Stimulated activated CD4-positive, alpha-beta T cell treated with anti-CD3 and anti-CD28 coated beads, Interleukin-1b, Interleukin-23, amount 100 ng/mL, for 1 hour (primary cell): ENCODE measurements at places on chromosomes 3 and 15.

DNA sequence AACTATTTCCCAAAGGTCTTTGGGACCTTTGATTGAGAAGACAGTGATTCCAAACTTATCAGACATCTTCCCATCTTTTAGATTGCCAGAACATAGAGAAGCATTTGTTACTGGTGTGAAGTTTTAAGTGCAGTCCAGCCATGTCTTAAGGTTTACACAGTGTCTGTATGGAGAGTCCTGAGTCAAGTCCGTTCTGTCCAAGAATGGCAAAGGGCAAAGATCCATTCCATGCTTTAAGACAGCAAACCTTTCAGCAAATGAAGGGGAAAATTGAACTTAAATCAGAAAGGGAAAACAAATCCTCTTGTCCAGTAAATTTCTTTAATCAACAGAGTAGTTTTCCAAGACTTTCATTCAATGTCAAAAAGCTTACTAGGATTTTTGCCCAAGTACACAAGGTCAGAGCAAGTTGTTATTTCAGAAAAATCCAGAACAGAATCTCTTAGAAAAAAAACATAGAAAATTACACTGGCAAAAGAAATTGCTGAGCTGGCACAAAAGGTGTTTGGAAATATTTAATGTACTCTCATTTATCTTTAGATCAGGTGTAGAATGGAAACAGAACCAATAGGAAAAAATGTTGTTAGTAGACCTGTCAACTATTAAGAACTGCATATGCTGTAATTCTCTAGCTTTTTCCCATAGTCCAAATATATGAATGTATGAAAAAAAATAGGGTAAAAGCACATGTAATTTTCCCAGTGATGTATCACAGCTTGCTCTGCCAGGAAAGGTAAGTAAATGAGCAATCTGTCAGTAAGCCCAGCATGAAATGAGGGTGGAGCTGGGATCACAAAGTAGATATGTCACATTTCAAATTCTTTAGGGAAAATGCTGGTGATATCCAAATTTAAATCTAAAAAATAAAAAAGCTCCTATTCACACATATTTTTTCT, 1099.9 kb downstream of the TUSC7 start:
- DNase-seq = no peak

- DNase-seq = no peak
Observed at GRCh38 chr3:161322781-161323568, 48.3 kb downstream of the SPTSSB start.

DNA sequence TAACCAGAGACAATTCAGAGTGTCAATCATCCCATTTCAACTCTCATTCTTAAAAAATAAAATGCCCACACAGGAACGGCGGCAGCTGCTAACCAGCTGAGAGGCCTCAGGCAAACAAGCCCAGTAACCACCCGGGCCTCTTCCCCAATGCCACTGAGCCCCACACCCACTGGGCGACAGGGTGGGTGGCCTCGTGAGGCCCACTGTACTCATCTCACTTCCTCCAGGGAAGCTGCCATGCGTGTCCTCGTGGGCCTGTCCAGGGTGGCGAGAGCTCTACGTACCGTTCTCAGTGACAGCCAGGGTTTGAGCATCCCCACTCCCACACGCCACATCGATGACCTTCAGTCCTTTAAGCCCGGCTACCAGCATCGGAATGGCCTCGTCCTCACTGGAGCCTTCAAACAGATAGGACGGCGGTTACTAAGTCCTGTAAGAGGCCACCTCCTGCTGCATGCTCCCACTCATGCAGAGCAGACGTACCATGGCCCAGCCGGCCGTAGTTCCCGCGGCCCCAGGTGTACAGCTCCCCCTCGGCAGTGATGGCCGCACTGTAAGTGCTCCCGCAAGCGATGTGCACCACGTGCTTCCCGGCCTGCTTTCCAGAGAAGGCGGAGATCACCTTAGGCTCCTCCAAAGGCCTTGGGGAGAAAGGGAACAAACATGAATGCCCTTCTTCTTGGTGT, 56.5 kb downstream of the HERC2 start:
- DNase-seq = no peak

DNA sequence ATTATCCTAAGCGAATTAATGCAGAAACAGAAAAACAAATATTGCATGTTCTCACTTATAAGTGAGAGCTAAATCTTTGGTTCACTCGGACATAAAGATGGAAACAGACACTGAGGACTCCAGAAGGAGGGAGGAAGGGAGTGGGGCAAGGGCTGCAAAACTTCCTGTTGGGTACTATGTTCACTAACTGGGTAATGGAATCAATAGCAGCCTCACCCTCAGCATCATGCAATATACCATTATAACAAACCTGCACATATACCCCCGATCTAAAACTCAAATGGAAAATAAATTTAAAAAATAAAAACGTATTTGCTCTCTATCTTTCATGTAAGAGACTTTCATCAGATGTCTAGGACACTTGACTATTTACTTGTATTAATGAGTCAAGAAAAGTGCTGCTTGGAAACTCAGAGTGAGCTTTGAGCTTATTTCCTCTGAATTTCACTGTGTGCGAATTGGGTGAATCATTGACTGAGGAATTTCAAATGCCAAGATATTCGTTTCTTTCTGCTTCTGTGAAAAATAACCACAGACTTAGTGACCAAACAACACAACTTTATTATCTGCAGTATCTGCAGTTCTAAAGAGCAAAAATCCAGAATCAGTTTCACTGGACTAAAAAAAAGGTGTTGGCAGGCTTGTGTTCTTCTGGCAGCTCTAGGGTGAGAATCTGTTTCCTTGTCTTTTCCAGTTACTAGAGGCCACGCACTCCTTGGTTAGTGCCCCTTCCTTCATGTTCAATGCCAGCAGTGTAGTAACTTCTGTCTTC, 18.4 kb downstream of the TM4SF18 start:
- DNase-seq = no peak

DNA sequence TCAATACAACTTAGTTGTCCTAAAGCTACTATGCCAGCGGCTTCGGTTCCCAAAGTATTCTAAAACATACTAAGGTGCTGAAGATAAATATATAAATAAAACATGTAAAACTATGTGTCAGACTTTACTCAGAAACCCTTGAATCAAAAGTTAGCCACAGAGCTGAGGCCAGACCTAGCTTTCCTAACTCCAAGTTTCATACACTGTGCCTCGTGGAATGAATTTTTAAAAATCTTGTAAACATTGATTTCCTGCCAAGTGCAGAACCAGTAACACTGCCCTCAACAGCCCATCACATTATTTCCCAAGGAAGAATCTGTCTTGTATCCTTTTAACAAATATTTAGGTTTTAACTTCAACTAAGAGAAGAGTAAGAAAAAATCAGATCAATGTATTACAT, 36.4 kb downstream of the TAMM41 start:
- no peak for DNase-seq

- DNase-seq = peak; percentile 63
Observed at GRCh38 chr3:38039101-38039898, at the start of gene DLEC1. TSS of gene DLEC1 (plus strand) at chr3:38039208. CDS start at chr3:38039226, 18 bp downstream.

GRCh38 chr15:57310876-57311275, 65.4 kb upstream of the CGNL1 start:
- no peak for DNase-seq

GRCh38 chr3:190059242-190059590, 61.5 kb downstream of the P3H2 start:
- no peak for DNase-seq

DNA sequence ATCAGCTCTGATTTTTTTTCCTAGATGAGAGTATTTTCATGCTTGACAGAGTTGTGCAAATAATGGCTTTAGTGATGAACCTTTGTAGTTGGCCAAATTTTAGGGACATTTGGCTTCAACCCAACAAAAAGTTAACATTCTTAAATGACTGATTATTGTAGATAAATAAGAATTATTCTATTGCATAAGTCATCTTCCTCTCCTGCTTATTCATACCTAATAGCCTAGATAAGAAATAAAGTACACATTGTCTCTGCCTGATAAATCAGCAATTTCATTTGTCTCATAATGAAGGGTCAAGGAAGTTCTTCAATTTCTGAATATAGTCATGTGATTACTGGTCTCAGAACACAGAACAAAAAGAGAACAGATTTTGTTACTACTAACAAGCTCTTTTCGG, 428.9 kb upstream of the IL12A start:
- no peak for DNase-seq

GRCh38 chr15:76345880-76346668, 9.5 kb downstream of the ISL2 start:
- DNase-seq = no peak

DNA sequence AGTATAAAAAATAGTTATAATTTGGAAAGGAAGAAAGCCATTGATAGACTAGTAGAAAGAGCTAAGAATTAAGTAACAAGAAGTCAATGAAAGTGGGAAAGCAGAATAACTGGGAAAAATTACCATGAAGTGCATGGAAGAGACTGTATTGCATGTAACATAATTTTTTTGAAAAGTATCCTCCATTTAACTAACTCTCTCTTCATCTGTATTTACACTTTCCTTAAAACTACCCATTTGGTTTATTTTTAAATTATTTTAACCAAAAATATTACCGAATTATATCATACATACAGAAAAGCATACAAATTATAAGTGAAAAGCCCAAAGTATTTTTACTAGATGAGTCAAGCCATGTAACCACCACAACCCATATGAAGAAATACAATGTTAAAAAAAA, 1009.9 kb upstream of the SEMA6D start:
- DNase-seq = no peak

DNA sequence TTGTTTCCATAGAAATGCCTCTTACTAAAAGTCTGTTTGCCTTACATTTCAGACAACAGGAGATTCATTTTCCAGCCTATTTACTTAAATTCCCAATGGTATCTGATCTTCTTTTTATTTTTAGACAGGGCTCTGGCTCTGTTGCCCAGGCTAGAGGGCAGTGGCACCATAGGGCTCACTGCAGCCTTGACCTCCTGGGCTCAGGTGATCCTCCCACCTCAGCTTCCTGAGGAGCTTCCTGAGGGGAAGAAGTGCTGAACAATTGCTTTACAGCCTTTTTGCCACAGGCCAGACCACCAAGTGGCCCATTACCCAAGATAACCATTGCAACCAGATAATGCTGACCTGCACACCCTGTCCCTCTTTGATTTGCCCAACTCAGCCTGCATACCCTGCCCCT, 126.3 kb downstream of the PLCH1 start:
- no peak for DNase-seq

GRCh38 chr3:182215881-182216280, 504.2 kb downstream of the SOX2 start:
- DNase-seq = no peak

DNA sequence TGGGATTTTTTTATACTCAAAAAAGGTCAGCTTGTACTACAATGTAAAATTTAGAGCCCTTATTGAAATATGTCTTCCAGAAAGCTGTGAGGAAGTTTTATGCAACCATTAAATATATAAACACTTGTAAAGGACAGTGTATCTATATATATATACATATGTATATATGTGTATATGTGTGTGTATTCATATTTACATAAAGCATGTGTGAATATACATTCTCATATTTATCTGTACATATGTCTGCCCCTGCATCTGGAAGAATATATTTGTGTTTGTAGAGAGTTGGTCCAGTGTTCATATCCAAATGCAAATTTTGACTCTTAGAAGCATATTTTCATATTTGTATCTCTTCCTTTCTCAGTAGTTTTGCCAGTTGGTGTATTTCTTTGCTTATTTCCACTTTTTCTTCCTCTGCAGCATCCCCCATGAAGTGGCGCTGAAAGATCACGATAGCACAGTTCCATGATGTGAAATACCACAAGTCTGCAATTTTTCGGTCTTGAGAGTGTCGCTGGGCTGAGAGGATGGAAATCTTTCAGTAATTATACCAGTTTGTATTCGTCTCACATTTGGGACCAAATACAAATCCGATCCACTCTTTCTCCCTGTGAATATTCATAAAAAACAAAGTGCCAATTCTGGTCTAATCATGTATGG, 311.7 kb upstream of the DPH6 start:
- DNase-seq = no peak

DNA sequence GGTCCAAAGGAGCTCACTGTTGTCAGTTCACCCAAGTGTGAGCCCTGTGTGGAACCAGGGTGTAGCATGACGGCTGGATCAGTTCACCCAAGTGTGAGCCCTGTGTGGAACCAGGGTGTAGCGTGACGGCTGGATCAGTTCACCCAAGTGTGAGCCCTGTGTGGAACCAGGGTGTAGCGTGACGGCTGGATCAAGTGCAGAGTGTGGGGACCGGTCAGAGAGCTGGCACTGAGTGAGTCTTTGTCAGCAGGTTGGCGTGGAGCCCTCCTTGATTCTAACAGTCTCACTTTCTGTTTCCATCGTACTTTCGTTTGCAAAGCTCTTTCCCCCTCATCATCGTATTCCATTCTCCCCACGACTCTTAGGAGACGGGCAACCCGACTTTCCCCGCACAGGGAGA, 57.9 kb upstream of the DLG1 start:
- no peak for DNase-seq

DNA sequence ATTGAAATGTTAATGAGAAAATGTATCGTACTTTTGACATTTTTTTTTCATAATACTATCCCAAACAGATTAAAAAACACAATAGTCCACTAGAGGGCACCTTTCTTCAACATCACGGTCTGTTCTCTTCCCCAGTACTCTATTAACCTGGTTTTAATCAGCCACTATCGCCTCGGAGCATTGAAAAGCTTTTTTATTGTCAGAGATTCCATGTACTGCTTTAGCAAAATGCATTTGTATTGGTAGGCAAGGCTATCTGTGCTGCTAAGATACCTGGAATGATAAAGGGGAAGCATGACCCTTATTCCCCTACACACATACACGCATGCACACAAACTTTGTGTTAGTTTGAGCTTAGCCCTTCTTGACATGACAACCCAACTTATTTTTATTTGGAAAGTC, 160.1 kb upstream of the IL12A start:
- DNase-seq = no peak

DNA sequence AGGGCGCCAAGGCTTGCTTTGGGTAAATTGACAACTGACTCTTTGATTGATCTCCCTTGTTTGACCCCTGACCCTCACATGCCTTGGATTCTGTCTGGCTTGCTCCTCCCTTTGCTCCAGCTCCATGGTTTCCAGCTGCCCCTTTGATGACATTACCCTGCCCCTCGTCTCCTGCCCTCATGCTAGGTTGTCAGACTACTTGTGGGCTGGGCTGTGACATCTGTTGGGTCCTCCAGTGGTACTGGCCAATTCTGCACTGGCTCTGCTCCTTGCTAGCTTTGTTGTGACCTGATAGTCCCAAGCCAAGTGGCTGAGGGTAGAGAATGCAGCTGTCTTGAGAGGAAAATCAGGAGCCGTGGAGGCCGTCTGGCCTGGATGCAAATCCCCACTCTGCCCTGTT, 6.2 kb downstream of the THSD4 start:
- DNase-seq = no peak

DNA sequence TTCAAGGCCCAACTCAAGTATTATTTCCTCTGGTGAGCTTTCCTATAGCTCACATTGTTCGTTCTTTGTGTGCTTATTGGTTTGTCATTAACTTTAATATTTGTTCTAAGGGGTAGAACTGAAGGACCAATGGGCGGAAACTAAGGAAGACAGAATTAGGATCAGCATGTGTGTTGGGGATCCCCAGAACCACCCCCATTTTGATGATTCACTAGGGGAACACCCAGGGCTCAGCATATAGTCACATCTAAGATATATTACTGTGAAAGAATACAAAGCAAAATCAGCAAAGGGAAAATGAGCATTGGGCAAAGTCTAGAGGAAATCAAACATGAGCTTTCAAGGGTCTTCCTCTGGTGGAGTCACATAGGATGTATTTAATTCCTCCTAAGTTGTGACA, 76.9 kb downstream of the TIMP4 start:
- no peak for DNase-seq

GRCh38 chr15:63288778-63289378, 11.5 kb downstream of the APH1B start:
- DNase-seq = no peak

- no peak for DNase-seq
Observed at GRCh38 chr3:148202386-148202785, 495.3 kb upstream of the AGTR1 start.

- no peak for DNase-seq
Observed at GRCh38 chr3:188685789-188686188, 486.0 kb upstream of the TPRG1 start.
